ENCODE measurements at places on chromosomes 12 and 14. TPM values are rescaled to one million over a fixed set of nuclear protein-coding genes. Genes with fewer than 3 reads are reported as not detected.

Gene RHEBL1
- 0.79 TPM for polyA plus RNA-seq

Gene CD27
- polyA plus RNA-seq: 1.6 TPM

Gene RPGRIP1
- polyA plus RNA-seq: 0.49 TPM

Gene DNAI7
- 0.63 TPM for polyA plus RNA-seq

Gene KRT6C
- not detected for polyA plus RNA-seq

Gene RNASE2
- 0.39 TPM for polyA plus RNA-seq

Gene CCDC88C
- polyA plus RNA-seq: 28.0 TPM

Gene LMNTD1
- polyA plus RNA-seq: 0.22 TPM

- DNase-seq: peak; percentile 49
Observed at GRCh38 chr14:89911010-89911919, 43.3 kb downstream of the EFCAB11 start.

DNA sequence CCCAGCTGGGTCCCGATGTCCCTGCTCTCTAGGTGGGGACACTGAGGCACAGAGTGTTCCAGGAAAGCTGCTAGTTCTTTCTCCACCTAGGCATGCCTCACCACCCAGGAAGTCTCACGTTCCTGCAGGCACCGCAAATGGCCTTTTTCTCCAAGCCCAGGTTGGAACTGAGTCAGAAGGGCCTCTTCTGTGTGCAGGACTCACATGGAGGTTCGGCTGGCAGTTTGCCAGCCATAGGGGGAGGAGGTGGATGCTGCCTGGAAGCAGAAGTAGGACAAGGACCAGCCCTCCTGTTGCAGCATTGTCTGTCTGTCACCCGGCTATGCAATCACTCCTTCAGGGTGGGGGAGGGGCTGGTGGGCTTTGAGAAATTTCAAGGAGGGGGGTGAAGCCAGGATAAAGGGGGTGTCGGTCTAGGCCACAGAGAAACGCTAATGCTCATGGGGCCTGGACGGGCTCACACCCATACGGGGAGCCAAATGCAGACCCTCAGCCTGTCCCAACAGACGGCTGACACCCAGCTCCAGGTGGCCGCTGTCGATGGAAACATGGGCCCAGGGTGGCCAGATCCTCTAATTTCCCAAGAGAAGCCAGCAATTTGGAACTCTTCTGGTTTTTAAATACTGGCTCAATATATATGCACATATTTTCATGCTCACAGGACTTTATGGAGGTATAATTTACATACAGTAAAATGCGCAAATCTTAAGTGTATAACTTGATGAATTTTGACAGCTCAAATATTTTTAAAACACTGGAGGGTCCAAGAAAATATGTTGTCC lies 120.5 kb downstream of the PHETA1 start:
- no peak for DNase-seq

GRCh38 chr14:31205681-31206535 lies 1.7 kb downstream of the HECTD1 start:
- DNase-seq: peak; percentile 48

GRCh38 chr14:22319526-22320361 lies 269.3 kb downstream of the DAD1 start:
- DNase-seq: peak; percentile 29

- DNase-seq: no peak
Observed at GRCh38 chr12:12153596-12153995, 82.9 kb downstream of the BCL2L14 start.

DNA sequence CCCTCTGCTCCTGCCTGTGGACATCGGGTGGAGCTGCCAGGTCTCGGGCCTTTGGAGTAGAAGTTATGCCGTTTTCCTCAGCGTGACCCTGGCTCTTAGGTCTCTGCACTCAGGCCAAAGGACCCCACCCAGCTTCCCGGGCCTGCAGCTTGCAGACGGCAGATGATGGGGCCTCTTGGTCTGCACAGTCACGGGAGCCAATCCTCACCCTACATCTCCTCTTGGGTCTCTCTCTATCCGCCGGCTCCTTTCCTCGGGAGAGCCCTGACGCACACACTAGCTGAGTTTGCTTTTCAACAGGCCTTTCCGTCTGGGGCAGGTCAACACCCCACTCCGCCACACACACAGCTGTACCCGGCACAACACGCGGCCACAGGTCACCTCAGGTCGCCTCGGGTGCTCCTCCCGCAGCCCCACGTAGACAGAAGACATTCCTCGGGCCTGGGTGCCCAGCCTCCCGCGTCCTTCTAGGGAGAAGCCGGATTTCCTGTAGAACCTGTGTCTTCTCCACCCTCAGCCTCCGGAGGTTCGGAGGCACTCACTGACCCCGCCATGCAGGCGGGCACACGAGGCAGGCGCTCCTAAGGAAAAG lies 9.9 kb downstream of the GALNT9 start:
- no peak for DNase-seq

GRCh38 chr12:99948370-99948769 lies 36.4 kb downstream of the ANKS1B start:
- no peak for DNase-seq

DNA sequence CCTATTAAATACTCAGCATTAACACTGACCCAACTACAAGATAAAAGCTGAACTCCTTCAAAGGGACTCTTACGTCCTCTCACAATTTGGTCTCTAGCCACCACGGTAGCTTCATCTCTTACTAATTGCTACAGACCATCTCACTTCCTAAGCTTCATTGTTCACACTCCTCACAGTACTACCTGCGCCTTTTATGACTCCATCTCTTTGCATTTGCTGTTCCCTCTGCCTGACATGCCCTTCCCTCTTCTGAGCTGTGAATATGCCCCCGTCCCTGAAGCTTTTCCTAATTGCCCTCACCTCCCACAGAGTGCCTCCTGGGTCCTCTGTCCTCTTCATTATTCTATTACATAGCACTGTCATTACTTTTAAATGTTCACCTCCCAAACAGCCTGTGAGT lies 2.5 kb downstream of the EEA1 start:
- DNase-seq: no peak

GRCh38 chr12:80802652-80803400 lies 86.1 kb downstream of the MYF5 start:
- DNase-seq: no peak

DNA sequence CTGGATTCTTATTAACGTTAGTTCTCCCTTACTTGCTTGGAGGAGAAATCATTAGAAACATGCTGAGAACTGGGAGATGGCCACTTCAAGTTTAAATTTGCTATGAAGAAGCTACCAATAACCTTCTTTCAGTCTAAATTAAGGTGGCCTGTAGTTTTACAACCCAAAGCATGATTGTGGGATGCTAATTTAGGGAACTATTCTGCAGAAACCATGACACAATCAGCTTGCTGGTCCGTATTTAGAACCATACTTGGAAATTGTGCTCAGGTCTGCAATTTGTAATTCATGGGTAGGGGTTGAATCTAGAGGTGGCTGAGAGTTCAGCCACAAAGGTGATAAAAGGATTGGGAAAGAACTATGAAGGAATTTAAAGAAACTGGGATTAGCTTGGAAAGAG lies 405.7 kb downstream of the RAD51B start:
- DNase-seq: no peak

DNA sequence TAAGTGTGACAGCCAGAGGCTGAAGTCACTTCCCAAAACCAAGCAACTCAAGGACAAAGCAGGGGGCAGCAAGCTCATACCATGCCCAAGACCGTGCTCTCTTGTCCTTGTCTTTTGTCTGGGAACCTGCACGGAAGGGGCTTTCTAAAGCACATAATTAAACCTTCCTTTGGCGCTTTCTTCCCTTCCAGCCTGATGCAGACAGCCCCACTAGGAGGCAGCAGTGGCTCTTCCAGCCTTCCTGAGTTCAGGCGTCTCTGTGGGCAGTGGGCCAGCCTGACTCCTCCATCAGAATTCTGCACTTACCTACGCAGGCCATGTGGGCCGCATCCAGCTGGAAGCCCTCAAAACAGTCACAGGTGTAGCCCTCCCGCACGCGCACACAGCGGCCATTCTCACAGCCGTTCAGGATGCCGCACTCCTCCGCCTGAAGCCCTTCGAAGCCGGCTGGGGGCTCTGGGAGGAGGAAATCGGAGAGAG lies 7.6 kb downstream of the ISCA2 start:
- DNase-seq: peak; percentile 43

DNA sequence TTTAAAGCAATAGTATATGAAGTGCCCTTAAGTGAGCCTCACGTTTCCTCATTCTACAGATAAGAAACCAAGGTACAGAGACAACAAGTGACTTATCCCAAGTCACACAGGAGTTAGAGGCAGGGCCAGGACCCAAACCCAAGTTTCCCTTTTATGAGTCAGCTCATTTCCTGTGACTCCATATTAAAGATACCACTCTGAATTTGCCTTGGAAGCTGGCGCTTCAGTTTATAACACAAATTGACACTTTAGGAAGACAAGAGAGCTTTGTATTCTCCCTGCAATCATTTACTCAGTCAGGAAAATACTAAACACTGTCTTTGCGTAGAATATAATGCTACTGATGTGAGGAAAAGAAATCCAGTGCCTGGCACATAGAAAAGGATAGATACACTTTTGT lies 43.2 kb downstream of the MYBPC1 start:
- no peak for DNase-seq

- no peak for DNase-seq
Observed at GRCh38 chr12:92393504-92393903, 247.9 kb upstream of the BTG1 start.

- no peak for DNase-seq
Observed at GRCh38 chr12:89468648-89469326, 55.8 kb downstream of the GALNT4 start.

DNA sequence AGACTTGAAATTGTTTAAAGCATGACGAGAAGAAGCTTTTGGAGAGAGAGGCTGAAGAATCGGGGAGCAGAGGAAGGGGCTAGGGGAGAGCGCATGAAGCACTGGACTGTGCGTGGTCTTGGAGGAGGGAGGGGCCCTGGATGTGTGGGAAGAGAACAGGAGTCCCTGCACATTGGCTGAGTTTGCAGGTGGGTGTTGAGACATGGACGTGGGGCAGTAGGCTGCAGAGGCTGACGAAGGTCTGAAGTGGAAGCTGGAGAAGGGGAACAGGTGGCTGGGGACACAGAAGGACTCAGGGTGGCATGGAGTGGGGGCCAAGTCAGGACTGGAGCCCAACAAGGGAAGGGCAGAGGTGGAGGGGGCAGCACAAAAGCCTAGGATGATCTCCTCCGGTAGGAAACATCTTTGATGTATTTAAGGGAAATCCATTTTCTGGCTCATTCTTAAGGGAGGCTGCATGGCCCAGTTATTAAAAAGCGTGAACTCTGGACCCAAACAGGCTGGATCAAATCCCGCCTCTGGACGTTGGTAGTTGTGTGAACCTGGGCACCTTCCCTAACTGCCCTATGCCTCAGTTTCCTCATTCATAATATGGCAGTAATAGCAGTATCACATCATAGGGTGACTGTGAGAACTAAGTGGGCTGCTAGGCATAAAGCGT lies 29.0 kb downstream of the ADGRD1 start:
- no peak for DNase-seq

- no peak for DNase-seq
Observed at GRCh38 chr14:62939970-62940369, 105.3 kb downstream of the KCNH5 start.

- no peak for DNase-seq
Observed at GRCh38 chr12:58670623-58671022, 249.7 kb downstream of the LRIG3 start.

Measured in large intestine (tissue), 12 donors.